Esophagus muscularis mucosa (tissue), 4 donors: ENCODE measurements at places on chromosomes 3 and 15. TPM values are rescaled to one million over a fixed set of nuclear protein-coding genes. Genes with fewer than 3 reads are reported as not detected.

DNA sequence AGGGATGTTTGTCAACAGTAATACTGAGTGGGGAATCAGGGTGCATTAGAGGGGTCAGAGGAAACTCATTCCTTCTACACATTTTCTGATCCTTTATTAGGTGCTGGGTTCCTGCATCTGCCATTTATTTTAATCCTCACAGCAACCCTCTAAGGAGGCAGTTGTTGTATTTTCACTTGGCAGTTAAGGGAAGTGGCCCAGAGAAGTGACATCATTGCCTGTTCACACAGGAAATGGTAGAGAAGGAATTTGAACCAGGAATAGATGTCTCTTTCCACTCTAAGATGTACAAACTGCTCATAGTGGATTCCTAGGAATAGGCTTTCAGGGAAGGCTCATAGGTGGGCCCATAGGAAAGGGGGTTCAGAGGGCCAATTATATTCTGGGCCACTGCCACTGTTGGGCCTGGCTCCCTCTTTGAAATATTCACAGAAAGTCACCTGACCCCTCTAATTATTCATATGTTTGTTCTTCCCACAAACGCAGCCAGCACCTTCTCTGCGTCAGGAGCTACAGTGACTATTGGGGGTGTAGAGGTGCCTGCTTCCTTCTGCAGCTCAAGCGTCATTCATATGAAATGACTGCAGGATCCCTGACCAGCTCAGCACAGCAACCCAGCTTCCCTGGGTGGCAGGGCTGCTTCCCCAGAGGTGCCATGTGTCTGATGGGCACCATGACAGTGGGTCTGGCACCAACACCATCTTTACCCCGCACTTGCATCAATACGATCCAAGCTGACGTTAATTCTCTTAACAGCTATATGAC, 163.9 kb upstream of the SMAD3 start:
- no peaks in the 10 kb centered on the region for H3K27me3 ChIP-seq
- no peaks in the 10 kb centered on the region for H3K4me1 ChIP-seq
- DNase-seq: no peak

DNA sequence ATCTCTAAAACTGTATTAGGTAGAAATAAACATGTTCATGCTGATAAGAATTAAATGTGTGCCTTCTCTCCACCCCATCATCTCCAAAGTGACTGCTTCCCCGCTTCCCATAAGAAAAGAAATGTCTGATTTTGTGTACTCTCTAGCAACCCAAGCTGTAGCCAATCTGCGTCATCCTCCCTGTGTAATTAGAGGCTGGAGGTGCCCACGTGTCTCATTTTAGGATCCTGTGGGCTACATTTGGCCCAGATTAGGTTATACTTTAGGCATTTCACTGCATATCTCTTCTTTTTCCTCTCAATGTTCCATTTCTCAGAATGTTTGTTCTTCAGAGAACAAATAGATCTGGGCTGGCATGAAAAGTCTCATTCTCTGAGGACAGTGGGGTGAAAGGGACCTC, 19.3 kb upstream of the ZNF148 start:
- no peaks in the 10 kb centered on the region for H3K4me1 ChIP-seq
- H3K4me3 ChIP-seq: no peak overlapping the region
- no peak overlapping the region for H3K27ac ChIP-seq
- H3K27me3 ChIP-seq: no peaks in the 10 kb centered on the region

- H3K4me1 ChIP-seq: no peaks in the 10 kb centered on the region
- no peak for DNase-seq
- no peak overlapping the region for H3K27ac ChIP-seq
- no peak overlapping the region for H3K4me3 ChIP-seq
Observed at GRCh38 chr15:27057904-27058645, 87.1 kb downstream of the GABRG3 start.

Gene TMEM40
- not detected for total RNA-seq
